Activated CD4-positive, alpha-beta T cell treated with anti-CD3 and anti-CD28 coated beads, Interleukin-2, amount 50 U/mL, for 4 hours (primary cell): ENCODE measurements at places on chromosomes 4 and X.

DNA sequence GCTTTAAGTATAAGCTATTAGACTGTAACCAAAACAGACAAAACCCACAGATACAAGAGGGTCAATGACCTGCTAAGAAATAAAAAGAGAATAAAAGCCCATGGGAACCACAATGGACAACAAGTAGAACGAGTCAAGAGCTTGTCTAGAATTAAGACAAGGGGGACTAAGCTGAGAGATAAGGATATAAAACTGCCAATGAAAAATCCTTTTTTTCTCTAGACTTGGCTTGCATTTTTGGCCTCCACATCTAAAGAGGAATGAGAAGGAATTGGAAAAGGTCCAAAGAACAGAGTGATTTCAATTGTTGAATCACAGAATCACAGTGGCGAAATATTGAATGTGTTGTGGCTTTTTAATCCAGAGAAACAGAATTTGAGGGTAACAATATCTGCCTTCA is 135.7 kb downstream of the QDPR start:
- no peak for DNase-seq

DNA sequence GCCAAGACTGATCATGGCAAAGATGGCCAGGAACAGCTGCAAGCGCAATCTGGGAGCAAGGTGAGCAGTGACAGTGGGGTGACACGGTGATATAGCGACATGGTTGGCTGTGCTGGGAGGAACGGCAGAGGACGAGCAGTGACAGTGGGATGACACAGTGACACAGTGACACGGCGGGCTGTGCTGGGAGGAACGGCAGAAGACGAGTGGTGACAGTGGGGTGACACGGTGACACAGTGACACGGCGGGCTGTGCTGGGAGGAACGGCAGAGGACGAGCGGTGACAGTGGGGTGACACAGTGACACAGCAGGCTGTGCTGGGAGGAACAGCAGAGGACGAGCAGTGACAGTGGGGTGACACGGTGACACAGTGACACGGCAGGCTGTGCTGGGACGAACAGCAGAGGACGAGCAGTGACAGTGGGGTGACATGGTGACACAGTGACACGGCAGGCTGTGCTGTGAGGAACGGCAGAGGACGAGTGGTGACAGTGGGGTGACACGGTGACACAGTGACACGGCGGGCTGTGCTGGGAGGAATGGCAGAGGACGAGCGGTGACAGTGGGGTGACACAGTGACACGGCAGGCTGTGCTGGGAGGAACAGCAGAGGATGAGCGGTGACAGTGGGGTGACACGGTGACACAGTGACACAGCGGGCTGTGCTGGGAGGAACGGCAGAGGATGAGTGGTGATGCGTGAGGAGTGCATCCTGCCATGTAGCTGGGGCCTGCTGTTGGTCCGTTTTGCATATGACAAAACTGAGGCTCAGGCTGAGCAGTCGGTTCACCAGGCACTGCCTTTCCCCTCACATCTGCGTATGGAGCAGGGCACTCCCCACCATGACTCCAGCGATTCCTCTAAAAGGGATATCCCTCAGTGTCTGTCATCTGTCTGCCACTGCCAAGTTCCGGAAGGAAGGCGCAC is 36.0 kb upstream of the MXD4 start:
- no peak for DNase-seq

DNA sequence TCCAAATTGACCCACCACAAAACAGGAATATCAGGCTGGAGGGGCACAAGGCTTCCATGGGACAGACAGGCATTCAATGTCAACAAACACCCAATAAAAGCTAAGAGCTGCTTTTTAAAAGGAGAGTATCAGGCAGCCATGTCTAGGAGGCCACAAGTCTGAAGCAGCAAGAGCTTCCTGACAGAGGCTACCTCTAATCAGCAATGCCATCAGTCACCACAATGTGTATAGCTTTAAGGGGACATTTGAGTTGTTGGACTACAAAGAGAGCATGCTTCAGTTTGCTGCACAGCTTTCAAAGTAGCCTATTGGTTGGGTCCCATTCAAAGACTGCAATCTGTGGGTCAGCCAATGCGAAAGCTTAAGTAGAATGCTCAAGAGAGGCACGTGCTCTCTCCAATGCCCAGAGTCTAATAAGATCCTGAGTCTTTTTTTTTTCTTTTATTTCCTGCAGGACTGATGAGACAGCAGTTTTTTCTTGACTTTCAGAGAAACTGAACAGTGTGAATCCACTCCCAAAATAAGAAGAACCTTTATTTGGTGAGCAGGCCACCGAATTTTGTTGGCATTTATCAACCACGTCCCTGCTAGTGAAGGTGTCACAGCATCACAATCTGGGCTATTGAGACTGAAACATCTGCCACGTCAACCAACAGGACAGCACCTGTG is 92.5 kb downstream of the FBXO8 start:
- no peak for DNase-seq

GRCh38 chr4:75376543-75376942 is 137.7 kb downstream of the RCHY1 start:
- DNase-seq: no peak

DNA sequence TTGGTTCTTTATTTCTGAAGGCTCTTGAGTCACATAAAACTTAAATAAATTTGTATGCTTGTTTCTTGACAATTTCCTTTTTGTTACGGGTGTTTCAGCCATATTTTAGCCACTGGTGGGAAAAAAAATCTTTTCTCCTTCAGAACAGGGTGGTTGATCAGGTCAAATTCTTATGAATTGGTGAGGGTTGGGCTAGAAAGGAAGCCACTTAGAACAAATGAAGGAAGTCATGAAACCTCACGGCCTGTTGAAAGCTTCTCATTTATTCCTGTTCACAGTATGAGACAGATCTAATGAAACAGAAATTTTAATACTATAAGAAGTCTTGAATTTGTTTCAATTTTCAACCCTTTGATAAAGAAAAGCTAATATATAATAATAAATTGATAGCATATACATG is 12.1 kb upstream of the PDLIM5 start:
- DNase-seq: no peak

- DNase-seq: no peak
Measured at GRCh38 chrX:46953137-46953527, 40.9 kb downstream of the JADE3 start.

GRCh38 chr4:76772498-76773106 is 125.3 kb downstream of the SOWAHB start:
- DNase-seq: no peak

GRCh38 chrX:29940750-29941149 is 274.6 kb upstream of the MAGEB2 start:
- DNase-seq: no peak

DNA sequence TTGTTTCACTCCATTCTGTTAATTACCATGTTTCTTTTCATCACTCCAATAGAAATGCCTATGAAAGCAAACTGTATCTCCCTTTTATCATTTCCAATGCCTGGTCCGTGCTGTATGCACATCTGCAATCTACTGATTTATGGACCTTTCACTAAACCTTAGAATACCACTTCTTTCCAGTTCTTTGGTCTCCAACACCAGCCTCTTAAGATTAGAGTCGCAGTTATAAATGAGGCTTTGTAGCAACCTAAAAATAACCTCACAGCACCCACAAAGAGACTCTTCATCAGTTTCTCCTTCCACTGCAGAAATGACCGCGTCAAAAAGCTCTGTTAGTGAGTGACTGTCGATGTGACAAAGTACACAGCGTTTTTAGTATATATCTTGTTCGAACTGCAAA is 282.6 kb downstream of the ADGRA3 start:
- no peak for DNase-seq

DNA sequence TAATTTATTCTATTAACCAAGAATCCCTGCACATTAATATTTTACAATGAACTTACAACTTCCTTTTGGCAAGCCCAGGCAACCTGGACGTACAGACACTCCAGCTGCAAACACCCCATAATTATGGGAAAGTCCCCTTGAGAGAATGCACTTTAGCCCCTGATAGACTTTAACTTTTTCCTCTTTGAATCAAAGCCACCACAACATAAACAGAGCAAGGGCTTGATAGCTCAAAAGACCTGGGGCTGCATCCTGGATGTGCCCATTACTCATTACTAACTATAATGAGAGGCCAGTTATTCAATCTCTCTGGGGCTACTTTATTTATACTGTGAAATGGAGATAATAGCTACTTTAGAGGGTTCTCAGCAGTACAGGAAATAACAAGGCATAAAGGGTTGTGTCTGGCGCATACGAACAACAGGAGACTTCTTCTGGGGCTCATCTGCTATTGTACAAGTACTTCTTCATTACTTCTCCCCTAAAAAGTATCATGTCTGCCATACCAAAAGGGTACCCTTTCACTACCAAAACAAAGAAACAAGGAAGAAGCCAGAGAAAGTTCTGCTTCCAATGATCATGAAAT is 54.9 kb downstream of the CASK start:
- DNase-seq: no peak

DNA sequence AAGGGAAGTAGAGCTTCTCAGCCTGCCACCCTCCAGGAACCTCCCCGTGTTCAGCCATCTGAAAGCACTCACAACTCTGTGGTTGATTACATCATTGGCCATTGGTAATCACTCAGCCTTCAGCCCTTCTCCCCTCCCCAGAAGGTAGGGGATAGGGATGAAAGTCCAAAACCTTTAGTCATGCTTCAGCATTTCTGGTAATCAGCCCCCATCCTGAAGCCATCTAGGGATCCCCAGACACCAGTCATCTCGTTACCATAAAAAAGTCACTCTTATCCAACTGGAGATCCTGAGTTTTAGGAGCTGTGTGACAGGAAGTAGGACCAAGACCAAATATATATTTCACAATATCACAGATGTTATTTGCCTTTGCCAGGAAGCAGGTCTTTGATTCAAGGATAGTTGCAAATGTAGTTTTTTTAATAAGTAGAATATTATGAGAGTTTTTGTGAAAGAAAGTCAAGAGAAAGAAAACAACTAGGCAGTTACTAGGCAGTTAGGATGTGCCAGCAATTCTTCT is 364.6 kb upstream of the NOCT start:
- DNase-seq: no peak

DNA sequence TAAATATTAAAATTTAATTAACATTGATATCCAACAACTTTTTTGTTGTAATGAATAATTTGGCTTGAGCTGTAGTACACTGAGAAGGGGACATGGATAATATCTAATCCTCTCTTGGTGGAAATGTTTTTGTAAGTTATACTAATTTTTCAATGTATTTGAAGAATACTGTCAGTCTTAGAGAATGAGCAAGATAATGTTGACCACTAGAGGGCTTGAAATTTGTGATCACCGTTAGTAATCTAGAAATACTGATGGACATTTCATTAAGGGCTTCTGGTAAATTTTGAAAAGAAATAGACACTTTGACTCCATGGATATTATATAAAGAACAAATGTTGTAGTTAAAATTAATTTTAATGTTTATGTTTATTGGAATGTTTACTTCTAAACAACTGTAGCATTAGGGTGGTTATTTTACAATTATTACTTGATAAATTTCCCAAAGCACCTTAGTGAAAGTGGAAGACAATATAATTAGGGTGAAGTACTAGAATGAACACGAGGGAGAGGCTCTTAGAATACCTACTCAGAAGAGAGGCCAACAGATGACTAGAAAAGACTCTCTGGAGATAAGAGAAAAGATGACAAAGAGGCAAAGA is 20.0 kb upstream of the CAMK2D start:
- no peak for DNase-seq

DNA sequence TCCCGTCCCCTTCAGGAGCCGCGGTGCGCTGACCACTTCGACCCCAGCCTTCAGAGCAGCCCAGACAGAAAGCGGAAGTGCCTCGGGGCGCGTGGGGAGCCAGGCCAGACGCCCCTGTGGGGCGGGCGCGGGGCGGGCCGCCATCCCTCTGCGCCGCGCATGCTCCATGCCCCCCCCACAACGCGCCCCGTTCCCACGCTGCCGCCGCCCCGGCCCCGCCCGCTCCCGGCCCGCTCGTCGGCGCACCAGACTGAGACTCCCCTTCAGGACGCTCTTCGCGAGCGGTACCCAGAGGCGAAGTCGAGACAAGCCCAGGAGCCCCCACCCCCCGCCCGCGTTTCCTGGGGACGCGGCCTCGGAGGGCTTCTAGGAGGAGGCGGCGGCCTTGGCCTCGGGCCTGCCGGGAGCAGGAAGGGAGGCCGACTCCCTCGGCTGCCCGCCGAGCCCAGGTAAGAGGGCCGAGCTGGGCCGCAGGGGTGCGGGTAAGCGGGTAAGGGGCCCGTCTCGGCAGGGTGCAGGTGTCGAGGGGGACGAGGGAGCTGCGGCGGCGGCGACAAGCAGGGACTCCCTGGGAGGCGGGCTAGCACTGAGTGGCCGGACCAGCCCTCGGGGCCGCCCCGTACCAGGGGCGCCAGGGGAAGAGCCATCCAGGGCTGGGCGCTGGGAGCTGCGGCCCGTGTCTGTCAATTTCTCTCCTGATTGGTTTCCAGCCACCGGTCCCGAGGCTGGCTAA is at the start of gene ZFP92:
TSS of gene ZFP92 (plus strand) at position 218 of the 733 bp plus-strand sequence. CDS start 6,851 bp downstream, outside the sequence.
- DNase-seq: peak; percentile 30

DNA sequence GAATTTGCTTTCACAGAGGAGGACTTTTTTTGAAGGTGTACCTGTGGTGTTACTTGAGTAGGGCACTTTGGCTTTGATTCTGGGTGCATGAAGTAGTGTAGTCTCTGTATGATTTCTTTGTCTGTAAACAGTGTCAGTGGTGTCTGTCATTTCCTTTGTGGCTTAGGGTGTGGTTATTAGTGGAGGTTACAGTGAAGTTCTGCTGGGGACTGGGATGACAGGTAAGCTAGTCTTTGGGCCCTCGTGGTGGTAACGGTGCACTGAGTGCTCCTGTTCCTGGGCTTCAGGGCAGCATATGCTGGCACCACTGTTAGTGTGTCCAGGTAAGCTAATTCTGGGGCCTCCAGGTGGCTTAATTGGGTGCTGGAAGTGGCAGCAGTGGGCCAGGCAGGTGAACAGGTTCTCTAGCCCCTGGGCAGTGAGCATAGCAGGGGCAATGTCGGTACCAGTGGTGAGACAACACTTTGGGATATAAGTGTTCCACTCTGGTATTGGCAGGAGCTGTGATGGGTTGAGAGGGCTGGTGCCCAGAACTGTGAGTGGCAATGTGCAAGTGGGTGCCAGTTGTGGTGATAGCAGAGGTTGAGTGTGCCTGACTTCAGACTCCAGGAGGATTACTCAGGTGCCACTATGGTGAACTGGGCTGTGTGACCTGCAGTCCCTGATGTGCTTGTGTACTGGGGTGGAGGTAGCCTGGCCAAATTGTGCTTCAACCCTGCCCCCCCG is 26.0 kb upstream of the VSIG1 start:
- DNase-seq: no peak

GRCh38 chrX:149512225-149512885 is 7.2 kb upstream of the IDS start:
- DNase-seq: peak; percentile 42

DNA sequence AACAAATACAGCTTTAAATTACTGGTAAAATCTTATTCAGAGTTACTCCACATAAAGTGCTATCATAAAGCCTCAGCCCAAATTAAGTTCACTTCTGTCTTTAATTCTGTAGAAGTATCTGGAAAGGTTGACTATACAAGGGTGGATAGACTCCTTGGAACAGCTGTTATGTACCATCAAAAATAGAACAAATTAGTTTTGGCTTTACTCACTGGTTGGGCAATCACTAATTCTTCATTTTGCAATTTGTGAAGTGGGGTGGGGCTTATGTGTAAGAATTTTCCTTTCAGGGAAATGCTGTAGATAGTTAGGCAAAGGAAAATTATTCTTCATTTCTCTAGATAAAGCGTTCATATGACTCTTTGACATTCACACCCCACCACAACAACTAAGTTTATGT is 7.8 kb downstream of the DIAPH2 start:
- DNase-seq: no peak
